Stimulated activated CD8-positive, alpha-beta memory T cell treated with anti-CD3 and anti-CD28 coated beads, Interleukin-4, amount 100 ng/mL, for 4 hours (primary cell): ENCODE measurements at places on chromosomes 4 and X.

GRCh38 chr4:475962-476361 lies 23.0 kb downstream of the ZNF721 start:
- no peak for DNase-seq

DNA sequence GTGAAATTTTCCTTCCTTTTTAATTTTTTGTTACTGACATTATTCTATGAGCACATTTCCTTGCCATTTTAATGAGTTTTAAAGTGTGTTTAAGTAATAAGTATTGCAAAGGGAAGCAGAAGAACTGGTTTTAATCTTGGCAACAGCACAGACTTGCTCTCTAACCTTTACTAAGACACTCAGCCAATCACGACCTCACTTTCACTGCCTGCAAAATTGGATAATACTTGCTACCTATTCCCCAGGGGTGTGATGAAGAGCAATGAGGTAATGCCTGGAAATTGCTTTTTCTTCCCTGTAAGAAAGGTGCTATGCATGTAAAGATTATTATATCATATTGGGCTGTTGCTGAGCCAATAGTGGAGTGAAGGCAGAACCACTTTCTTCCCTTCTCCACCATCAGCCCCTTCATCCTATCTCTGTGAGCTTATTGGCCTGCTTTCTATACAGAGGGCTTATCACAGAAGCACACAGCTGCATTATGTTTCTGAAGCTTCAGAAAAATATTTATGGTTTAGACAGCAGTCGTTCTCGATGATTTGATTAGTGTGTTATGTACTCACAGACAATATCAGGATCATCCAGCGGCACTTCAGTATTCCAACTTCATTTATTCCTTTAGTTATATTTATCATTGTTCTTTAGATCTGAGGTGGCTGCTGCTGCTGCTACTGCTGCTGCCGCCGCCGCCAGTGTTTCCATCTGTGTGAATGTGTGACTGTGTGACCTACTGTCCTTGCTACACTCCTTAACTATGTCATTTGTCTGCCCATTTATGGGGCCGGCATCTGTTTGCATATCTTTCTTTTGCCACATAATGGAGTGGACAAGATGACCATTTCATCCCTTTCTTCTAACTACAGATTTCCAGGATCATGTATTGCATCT lies 255.1 kb downstream of the C4orf33 start:
- no peak for DNase-seq

DNA sequence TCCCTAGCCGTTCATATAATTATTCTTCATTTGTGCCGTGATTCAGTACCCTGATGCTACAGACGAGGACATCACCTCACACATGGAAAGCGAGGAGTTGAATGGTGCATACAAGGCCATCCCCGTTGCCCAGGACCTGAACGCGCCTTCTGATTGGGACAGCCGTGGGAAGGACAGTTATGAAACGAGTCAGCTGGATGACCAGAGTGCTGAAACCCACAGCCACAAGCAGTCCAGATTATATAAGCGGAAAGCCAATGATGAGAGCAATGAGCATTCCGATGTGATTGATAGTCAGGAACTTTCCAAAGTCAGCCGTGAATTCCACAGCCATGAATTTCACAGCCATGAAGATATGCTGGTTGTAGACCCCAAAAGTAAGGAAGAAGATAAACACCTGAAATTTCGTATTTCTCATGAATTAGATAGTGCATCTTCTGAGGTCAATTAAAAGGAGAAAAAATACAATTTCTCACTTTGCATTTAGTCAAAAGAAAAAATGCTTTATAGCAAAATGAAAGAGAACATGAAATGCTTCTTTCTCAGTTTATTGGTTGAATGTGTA lies 7.0 kb downstream of the SPP1 start:
- DNase-seq, result no peak

- no peak for DNase-seq
Measured at GRCh38 chr4:38572793-38573192, 91.2 kb upstream of the KLF3 start.

- no peak for DNase-seq
Measured at GRCh38 chr4:109703664-109704361, 568 bp upstream of the CASP6 start.

DNA sequence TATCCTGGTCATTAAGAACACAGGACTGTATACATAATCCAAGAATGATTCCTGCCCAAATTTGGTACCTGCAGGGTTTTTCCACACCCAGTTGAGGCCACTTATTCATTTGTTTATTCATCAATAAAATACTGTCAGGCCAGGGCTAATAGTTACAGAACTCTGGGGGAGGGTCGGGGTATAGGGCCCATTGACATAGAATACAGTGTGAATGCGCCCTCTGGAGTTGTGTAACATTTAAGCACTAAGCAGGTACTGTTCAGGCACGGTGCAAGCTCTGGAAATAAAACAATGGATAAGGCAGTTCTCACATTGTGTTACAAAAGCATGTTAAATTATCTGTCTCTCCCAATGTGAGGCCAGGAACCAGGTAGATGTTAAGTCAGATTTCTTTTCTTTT lies 30.8 kb upstream of the LRBA start:
- no peak for DNase-seq

- no peak for DNase-seq
Measured at GRCh38 chr4:12472087-12472486, 1012.1 kb downstream of the RAB28 start.

DNA sequence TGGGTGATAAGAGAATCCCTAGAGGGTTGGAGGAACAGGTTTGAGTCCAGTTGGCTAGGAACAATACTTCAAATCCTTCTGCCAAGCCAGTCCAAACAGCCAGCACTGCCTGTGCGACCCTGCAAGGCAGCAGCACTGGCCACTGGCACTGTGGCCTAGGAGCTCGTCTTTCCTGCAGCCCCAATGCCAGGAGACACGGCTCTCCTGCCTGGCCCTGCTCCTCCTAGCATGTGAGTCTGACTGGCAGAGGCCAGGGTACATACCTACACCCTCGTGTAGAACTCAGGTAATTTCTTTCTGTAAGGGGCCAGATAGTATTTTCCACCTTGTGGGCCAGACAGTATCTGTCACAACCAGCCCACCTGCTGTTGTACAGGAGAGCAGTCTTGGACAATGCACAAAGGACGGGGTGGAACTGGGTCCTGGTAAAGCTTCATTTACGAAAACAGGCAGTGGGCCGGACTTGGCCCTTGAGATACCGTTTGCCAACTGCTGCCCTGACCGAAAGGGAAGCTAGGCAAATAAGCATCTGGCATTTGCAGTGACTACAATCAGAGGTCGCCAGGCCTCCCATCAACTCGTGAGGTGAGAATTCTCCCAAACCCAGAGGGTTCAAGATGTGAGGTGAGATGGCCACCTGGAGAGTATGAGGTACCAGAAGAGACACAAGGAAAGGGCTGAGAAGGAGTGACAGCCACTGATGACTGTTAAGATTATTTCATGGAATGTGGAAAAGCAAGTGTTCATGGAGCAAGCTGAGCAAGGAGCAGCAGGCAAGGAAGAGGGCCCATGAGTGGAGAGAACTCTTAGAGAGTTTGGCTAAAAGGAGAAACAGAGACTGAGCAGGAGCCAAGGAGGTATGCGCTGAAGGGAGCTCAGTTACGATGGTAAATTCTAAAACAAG lies 29.8 kb upstream of the IRAK1 start:
- DNase-seq, result no peak

DNA sequence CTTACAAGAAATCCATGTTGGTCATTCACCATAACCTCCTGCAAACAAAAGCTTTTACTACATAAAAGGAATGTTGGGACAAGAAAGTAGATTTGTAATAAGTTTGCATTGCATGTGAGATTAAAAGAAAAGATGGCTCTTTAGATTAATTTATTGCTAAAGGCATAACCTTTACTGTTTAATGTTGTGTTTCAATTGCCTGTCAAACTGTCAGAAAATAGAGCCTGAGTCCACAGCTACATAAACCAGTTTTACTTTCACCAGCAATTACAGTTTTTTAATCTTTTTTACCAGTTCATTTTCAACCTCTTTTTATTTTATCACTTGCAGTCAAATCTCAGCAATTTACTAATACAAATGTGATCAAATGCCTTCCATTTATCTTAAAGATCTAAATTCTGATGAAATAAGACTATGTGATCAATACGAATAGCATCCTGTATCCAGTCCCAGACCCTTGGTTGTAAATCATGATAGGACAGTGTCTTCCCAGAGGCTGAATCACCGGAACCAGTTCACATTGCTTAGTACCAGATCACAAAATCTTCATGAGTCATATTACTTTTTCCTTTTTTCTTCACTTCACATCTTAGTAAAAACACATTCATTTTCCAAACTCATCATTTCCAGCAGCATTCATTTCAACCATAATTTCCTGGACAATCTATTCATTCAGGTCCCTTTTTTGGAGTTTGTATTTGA lies 95.4 kb upstream of the FRG1 start:
- no peak for DNase-seq
